ENCODE measurements at places on chromosomes 7 and 10.
A peak's percentile ranks its signal among the peaks of the same experiment; 100 is the strongest.

DNA sequence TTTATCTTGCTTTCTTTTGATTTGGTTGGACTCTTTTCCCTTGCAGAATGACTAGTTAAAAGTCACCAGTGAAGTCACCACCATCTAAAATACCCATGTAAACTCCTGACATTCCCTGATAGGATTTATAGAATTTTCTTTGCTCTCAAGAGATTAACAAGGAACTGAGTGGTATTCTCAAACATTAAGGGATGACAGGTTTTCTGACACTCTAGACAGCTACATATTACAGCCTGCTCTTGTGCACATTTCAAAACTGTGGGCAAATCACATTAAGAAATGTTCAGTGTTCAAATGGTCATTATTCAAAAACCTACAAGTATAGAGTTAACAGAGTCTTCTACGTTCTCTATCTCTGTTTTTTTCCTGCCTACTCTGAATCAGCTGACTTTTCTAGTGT is 15.8 kb upstream of the ACSM6 start:
- no peak for DNase-seq

DNA sequence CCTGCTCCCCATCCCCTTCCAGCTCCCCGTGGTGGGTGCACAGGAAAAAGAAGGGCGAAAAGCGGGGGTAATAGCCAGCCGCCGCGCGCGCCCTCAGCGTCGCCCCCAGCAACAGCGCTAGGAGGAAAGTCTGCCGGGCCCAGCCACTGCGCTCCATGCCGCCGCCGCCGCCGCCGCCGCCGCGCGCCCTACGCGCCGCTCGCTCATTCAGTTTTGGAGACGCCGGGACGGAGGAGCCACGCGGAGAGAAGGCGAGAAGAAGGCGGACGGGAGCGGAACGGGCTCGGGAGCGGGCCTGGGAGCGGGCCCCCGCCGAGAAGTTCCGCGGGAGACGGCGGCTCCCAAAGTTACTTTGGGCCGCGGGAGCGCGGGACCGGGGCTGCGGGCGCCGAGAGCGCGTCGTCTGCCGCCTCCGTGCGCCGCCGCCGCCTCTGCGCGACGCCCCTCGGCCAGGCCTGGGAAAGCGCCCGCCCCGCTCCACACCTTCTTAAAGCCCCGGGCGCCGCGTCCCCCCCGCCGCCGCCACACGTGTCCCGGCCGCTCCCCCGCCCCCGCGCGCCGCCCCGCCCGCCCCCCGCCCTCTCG is at the start of gene RELN:
RELN (minus strand) TSS at position 459 of the 585 bp plus-strand sequence; CDS start at position 157, 302 bp downstream.
- DNase-seq: peak; percentile 32

DNA sequence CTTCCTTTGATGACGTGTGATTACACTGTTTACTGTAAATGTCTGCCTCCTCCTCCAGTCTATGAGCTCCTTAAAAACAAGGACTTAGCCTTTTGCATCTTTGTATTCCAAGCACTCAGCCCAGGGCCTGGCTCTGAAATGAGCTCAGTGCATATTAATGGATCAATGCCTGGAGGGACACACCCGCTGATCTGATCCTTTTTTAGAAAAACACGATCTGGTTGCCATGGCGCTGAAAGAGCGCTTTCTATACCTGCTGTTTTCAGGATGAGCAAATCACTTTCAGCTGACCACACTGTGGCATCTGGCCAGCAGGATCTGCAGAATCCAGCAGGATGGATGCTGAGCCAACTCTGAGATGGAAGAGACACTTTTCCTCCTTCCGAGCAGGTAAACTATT is 37.8 kb upstream of the GARS1 start:
- DNase-seq: no peak

DNA sequence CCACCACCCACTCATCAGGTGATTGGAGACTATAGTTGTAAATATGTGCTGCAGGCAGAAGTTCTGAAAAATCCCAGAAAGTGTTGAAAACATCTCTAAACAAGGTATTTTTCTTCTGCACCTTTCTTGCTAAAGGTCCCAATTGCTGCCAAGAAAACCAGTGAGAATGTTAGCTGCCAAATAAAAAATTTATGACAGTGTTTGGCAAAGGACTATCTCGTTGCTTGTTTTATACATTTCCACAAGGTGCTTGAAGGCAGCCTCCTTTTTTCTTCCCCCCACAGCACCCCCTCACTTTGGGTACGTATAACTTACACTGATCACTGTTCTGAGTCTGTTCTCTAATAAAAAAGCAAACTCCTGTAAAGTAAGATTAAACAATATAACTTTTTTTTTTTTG is 158.6 kb upstream of the TCF7L2 start:
- no peak for DNase-seq

DNA sequence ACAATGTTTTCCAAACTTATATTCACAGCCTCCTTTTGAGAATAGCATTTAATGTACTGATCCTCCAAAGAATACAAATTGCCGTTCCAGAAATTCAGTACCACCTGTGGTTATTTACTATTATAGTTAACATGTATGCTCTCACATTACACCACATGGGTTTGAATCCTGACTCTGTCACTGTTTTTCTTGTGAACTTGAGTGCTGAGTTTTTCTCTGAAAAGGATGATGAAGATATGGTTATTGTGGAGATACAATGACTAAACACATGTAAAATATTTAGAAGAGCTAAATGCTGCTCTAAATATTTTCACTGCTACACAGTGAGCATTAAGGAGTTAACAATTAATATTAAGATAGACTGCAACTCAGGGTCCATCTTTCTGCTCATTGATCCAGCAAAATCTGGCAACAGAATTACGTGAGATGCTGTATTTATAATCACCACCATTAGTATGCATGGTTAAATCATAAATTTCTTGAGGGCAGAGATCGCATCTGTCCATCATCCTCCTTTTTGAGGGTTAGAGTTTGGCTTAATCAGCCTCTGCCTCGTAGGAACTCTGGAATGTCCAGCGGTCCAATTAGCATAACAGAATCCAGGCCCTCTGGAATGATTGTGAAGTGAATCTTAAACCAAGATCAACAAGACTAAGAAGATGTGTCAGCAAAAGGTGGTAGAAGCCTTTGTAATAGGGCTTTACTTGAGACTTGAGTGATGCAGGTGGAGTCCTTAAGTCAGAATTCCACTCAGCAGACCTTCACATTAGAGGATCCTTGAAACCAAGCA is 152.8 kb downstream of the MACC1 start:
- DNase-seq: no peak

DNA sequence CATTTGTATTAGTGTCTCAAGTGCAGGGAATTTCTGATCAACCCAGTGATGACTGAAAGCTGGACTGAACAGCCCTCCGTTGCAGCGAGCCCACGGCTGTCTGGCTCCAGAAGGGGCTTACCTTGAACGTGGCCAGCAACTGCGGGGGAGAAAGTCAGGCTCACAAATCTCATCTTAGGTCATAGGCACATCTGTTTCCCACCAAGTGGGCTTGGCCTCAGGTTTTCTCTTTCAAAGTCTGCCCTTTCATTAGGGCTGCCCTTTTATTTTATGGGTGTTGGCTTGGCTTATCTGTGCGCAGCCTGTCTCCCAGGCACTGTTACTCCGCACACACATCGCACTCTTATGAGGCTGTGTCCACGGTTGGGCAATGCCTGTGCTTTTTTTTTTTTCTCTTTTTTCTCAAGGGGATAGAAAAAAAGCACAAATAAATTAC is 178.0 kb downstream of the JCAD start:
- DNase-seq: no peak

DNA sequence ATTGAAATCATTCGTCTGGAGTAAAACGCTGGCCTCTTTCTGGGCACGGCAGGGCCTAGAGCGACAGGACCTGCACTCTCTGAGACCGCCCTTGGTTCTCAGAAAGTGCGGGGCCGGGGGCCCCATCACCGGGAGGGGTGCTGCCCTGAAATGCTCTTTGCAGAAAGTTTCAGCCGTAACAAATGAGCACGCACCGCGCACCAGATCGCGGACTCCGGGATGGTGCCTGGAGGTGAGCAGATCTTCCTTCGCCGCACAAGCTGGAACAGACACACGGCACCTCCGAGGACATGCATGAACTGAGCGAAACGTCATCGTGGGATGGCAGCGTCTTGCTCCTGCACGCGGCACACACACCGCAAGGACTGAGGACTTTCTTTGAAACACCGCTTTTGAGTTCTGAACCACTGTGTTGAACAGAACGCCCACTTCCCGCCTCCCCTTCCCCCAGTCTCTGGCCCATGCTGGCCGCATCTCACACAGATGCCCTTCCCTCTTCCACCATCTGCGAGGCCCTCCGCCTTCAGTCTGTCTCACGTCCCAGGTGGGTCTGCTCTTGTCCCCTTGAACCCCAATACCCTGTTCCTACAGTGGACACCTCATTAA is 538.7 kb upstream of the MGMT start:
- no peak for DNase-seq

DNA sequence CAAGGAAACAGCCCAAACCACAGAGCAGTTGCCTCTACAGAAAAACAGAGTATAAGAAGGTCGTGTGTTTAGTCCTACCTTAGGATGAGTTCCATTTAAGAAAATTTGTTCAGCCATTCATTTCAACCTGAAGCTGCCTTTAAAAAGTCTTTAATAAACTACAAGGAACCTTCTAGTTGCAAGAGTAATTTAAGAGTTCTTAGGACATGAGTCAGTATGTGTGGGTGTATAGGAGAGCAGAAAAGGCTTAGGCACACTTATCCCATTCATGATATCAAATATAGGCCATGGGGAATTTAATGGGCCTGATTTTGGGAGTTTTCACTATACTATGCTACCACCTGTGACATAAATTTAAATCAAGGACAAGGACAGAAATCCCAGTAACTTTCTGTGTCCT is 496.8 kb downstream of the TFEC start:
- DNase-seq: no peak

- no peak for DNase-seq
These were observed 29.4 kb upstream of the PNLIPRP3 start for GRCh38 chr10:116398224-116398623.

GRCh38 chr7:106023369-106024322 is 60.6 kb downstream of the CDHR3 start:
- DNase-seq: no peak

- DNase-seq: no peak
These were observed 349.3 kb downstream of the PLXNA4 start for GRCh38 chr7:132226957-132227290.

DNA sequence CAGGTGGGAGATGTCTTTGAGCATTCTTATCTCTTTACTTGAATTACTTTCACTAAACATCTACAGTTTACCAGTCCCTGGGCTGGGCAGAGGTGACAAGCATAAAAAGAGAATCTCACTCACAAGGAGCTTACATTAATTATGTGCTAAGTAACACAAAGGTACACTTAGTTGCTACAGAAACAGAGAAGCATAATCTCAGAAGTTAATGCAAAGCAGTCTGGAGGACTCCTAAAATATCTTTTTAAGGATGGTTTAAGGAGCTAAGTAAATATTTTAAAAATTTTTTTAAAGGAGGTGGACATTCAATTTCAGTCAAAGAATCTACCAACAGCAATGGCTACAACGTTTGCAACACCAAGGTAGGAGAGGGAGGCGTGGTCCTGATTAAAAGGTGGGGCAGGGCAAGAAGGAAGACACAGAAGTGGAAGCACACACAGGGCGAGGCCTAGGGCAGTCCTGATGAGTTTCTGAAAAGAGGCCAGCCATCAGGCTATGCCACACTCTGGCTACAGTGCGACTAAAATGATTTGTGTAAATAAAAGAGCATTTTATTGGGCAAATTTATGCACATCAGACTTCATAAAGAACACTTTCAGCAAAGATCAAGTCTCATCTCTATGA is 5.3 kb downstream of the LARP4B start:
- DNase-seq: peak; percentile 17

DNA sequence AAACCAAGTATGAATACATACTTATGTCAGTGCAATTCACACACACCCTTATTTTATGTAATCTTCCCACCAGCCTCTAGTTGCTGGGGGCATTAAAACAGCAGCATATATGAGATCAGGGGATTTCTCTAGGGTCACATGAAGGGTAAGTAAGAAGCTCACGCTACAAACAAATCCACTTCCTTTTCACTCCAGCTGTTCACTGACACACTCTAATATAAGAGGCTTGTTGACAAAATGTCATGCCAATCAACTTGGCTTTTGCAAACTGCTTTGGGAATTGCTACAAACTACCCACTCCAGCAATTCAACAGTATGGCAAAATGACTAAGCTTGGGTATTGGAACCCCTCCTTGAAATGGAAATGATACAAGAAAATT is 10.3 kb downstream of the FAM3C start:
- DNase-seq: no peak

DNA sequence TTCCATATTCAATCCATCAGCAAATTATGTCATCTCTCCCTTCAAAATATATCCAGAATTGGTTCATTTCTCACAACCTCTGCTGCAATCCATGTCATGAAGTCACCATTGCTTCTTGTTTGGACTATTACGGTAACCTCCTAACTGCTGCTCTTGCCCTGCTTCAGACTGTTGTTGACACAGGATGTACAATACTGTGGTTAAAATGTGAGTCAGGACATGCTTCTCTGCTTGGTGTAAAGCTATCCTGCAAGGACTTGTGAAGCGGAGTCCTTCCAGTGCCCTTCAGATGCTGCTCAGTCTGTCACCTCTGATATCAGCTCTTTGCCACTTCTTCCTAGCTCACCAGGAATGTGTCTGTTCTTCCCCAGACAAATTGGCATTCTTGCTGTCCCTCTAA is 10.4 kb upstream of the NXPH1 start:
- no peak for DNase-seq
